ENCODE measurements at places on chromosomes 2 and 18.

DNA sequence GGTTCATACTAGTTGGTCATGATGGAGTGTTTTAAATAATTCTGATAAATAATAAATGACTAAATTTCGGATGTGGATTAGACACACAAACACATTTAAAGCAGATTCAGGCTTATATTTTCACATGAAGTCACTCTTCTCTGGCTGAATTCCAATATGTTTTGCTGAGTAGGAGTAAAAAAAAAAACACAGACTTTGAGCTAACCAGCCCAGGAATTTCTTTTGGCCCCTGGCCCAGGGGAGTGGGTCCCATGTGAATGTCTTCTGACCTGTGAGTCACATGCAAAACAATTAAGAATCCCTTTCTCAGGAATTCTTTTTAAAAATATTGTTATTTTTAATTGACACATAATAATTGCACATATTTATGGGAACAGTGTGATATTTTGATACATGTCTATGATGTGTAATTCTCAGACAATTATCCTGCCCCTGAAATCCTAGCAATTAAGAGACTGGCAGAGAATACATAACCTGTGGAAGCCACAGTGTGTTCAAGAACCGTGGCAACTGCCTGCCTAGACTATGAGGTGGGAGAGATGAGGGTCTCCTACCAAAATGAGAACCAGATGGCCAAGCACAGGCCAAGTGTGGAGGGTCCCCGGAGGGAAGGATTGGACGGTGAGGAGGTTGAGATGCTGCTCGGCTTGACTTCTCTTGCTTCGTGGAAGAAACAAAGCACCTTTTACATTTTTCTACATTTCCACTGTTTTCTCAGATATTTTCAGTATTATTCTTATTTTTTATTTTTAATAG lies 236.4 kb downstream of the PIEZO2 start:
- no peak for DNase-seq

DNA sequence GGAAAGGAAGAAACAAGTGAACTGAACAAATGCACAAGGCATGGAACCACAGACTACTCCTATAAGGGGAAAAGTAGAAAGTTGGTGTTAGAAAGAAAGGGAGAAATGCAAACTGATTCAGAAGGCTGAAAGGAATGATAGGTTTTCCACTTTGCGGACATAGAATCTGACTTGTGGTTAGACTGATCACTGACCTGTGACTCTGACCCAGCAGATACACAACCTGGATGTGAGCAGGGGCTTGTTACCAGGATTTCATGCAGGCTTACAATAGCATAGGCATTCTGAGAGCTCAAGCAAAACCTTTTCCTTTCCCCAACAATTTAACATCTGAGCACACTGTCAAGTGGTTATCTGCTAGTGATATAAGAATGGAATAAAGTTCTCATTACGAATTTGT lies 237.0 kb upstream of the CDH20 start:
- no peak for DNase-seq

DNA sequence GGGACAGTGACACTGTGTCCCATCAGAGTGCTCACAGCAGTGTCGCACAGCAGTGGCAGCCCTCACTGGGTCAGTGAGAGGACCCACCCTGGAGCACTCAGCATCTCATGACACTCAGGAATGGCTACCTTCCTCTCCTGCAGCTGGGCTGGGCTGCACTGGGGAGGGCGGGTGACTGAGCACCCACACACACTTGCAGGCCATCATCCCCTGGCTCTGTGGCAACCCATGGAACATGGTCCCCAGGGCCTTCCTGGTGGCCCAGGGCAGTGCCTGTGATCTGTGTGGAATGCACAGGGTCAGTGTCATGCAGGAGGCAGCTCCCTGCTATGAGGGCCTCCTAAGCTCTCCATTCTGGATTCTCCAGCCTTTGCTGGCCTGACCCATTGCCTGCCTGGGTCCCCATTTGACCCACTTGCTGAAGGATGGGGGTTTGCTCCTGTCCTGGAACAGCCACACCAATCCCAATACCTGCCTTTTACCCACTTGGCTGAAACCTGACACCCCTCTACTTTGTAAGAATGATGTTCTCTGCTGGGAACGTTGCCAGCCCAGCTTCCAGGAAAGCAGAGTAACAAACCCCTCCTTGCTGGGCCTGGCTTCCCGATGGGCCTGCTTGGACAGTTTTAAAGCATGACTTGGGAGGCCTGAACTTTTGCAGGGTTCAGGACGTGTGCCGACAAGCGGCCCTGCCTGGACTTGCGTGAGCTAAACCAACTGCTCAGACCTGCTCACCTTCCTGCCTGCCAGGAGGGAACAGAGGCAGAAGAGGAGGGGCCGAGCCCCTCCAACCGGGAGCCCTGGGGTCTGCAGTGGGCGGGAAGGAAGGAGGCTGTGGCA lies 13.7 kb downstream of the HS6ST1 start:
- DNase-seq, result peak; percentile 69

- no peak for DNase-seq
Measured at GRCh38 chr18:2898186-2898640, 51.4 kb downstream of the EMILIN2 start.

DNA sequence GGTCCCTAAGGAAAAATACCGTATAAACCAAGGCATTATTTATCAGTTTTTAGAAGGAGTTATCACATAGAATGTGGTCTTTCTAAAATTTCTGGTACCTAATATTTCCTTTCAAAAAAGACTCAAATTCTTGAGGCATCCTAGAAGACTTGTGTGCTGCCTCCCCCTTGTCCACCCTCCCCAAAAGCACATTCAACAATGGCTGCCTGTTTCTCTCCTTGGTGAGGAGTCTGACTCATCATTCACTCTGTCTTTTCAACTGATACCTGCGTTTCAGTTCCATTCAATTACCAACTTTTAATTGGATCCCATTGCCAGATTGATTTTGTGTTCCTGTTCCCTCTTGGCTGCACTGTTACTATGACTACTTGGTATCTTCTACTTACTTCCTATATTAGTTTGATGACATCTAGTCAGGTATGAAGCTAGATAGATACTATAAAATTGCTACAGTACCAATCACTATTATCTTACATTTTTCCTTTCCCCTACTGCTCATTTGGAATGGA lies 72.9 kb downstream of the XRCC5 start:
- no peak for DNase-seq

DNA sequence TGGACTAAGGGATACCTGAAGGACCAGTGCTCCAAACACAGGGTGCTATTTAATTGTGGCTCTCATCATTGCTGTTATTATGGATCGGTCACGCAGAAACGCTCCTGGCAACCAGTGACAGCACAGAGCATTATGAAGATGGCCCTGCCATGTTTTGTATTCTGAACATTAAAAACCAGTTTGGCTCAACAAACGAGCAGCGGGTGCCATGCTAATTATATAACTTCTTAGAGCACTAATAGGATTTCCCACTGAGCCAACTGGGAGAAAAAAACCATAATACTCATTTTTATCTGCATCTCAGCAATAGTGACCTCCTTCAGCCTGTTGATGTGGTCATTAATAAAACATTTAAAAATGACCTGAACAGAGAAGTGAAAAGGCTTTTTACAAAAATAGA lies 212.8 kb downstream of the STK39 start:
- no peak for DNase-seq

DNA sequence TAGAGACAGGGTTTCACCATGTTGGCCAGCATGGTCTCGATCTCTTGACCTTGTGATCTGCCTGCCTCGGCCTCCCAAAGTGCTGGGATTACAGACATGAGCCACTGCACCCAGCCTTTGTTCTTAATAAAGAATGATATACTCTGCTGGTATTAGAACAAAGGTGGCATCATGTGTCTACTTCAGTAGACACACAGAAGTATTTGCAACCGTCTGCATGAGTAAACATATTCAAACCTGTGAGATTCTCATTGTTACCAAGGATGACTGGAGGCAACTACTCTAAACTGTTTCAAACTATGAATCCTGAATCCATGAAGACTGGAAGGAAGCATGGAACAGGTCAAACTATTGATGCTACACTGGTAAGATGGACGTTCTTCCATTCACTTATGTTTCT lies 32.1 kb downstream of the MBD2 start:
- no peak for DNase-seq

GRCh38 chr18:35485852-35486251 lies 11.9 kb downstream of the INO80C start:
- DNase-seq, result no peak

DNA sequence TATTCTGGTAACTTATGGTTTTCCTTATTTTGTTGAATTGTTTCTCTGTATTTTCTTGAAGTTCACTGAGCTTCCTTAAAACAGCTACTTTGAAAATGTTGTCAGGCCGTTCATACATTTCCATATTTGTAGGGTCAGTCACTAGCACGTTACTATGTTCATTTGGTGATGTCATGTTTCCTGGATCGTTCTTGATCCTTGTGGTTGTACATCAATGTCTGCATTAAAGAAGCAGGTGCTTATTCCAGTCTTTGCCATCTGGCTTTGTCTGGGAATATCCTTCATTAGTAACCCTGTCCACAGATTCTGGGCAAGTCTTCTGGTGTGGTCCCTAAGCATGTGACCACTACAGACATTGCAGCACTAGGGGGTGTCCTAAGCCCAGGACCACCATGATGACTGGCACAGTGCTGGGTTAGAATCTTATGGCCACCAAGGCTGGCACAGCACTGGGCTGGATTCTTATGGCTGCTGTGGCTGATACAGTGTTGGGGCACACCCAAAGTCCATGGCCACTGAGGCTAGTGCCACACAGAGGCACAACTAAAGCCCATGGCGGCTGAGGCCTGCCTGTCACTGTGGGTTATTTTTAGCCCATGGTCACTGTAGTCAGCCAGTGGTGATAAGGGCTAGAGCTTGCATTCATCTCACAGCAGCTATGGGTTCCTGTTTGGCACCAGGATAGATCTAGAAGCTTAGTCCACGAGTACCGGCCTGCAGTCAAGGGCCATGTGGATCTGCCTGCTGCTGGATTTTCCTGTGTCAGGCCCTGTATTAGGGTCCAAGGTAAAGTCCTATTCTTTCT lies 13.2 kb downstream of the VWA3B start:
- no peak for DNase-seq

- DNase-seq, result no peak
Measured at GRCh38 chr2:227817336-227817735, 3.7 kb downstream of the CCL20 start.

- no peak for DNase-seq
Measured at GRCh38 chr2:96265349-96265839, 403 bp downstream of the TMEM127 start.

- no peak for DNase-seq
Measured at GRCh38 chr2:95185197-95185596, 19.6 kb downstream of the ZNF2 start.

DNA sequence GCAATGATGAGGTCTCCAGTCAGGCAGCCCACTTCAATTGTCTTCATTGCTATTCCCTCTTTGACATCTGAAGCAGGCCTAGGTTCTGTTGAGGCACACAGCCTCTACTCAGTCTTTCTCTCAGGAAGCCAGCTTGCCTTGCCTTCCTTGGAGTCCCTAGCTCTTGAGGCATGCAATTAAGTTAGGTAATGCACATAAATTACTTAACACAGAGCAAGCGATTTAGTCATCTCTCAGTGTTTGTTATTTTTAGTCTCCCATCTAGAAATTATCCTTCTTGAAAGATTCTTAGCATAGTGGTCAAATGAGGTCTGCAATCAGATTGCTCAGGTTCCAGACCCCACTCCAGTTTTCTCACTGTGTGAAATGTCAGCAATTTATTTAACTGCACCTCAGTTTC lies 32.0 kb downstream of the SULT1C4 start:
- DNase-seq, result no peak

GRCh38 chr18:43277164-43277600 lies at the start of gene SYT4:
SYT4 (minus strand) TSS chr18:43277490; CDS start chr18:43277281, 209 bp downstream.
- DNase-seq, result no peak

DNA sequence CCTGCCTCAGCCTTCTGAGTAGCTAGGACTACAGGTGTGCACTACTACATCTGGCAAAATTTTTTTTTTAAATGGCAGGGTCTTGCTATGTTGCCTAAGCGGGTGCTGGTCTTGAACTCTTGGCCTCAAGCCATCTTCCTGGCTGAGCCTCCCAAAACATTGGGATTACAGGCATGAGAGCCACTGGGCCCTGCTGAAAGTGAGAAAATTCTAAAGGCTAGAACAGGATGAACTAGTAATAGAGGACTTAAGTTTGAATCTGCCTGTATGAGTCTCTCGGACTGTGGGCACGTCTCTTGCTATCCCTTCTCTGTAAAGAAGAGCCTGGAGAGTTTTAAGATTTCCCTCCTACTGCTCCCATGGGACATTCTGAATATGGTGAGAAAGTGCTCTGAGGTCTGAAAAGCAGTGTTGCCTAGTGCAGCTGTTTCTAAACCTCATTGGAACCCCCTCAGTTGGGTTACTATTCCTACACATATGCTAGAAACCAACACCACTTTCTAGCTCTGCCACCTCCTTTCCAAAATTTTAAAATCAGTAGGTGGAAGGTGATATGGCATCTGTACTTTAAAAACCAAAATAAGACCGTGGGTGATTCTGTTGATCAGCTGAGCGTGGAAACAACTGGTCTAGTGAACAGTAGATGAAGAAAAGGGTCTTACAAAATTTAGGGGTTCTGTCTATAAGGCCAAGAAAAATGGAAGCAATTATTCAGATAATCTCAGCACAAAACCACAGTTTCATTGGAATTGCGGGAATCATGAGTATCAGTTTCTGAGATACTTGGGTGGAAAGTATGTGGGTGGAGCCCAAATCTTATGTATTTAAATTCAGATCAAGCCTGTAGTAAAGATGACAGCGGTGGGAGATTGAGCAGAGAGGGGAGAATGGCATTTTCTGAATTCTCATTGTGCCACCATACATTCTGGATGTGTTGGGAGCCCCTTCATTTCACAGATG lies 259.8 kb upstream of the CXCR4 start:
- DNase-seq, result no peak

- no peak for DNase-seq
Measured at GRCh38 chr18:69981948-69982347, 34.3 kb upstream of the CD226 start.

DNA sequence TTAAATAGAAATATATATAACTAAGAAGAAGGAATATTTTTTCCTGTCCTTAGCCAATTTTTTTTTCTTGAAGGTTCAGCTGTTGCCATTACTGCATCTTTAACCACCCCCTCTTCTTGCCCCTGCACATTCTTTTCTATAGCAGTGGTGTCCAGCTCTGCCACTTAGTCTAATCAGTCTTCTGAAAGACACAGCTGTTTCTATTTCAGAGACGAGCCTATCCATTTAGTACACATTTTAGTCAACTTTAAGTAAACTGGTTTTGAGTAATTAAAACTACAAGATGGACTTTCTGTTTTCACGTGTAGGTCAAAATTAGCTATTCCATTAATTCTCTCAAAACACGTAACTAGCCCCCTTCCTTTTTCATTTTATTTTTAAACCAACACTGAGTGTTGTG lies 21.0 kb downstream of the SPOPL start:
- DNase-seq, result no peak

- DNase-seq, result no peak
Measured at GRCh38 chr2:202171241-202171825, 67.1 kb downstream of the SUMO1 start.
